ENCODE measurements at places on chromosomes 5 and 9.

DNA sequence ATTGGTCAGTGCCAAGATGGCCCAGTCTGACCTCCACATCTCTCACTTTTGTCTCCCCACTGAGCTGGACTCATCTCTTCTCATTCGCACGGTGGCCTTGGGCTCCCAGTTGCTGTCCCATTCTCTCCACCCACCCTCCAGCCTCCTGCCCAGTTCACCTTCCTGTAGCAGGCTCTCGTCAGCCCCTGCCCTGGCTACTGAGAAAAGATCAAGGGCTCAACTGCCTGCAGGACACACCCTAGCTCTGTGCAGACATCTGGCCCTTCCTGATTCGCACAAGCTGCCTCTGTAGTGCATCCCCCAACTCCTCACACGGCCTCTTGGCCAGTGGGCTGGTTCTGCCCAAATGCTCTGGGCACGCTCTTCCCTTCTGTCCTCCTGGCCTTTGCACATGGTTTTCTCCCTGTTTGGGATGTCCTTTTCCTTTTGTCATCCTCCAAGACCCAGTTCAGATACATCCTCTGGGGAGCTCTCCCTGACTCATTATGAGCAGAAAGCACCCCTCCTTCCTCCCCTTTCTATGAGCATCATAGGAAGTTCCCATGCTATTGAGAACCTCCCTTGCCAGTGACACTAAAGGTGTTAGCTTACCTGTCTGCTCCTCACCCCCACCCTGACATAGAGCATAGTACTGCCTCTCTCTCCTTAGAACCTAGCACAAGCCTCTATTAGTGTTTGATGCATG is 78.5 kb upstream of the TGFBR1 start:
- no peak for DNase-seq

GRCh38 chr9:124593200-124593599 is 86.0 kb upstream of the NR5A1 start:
- DNase-seq: no peak

DNA sequence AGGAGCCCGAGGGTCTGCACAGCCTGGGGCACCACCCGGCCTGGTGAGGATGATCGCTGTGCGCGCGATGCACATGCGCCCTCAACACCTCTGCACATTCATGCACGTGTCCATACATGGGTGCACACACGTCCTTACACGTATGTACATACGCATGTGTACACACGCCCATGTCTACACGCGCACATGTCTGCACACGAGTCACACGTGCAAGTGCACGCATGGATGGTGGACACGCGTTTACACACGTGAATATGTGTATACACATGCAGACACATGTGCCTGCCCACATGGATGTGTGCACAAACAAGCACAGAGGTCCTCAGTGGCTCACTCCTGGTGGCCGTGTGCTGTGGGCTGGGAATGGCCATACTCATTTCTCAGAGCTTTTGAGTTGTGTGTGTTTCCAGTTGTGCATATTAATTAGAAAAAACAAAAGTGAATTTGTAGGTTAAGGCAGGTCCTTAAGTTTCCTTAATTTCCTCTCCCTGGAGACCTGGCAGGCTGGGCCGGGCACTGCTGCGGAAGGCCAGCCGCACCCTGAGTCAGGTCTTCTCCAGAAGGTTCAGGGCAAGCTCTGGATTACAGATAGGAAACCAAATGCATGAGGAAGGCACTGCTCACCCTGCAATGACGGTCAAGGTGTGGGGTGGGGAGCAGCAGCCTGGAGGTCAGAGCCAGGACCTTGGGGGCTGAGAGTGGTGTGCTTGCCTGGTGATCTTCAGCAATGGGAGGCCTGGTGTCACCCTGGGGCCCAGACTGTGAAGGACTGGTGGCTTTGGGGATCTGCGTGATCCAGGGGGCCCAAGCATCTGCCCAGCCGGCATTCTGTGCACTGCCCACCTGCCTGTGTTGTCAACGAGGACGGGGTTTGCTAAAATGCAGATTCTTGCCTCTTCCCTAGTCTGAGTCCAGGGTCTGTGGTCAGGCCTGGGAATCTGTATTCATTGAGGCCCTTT is 1.3 kb upstream of the RNU6ATAC start:
- no peak for DNase-seq

DNA sequence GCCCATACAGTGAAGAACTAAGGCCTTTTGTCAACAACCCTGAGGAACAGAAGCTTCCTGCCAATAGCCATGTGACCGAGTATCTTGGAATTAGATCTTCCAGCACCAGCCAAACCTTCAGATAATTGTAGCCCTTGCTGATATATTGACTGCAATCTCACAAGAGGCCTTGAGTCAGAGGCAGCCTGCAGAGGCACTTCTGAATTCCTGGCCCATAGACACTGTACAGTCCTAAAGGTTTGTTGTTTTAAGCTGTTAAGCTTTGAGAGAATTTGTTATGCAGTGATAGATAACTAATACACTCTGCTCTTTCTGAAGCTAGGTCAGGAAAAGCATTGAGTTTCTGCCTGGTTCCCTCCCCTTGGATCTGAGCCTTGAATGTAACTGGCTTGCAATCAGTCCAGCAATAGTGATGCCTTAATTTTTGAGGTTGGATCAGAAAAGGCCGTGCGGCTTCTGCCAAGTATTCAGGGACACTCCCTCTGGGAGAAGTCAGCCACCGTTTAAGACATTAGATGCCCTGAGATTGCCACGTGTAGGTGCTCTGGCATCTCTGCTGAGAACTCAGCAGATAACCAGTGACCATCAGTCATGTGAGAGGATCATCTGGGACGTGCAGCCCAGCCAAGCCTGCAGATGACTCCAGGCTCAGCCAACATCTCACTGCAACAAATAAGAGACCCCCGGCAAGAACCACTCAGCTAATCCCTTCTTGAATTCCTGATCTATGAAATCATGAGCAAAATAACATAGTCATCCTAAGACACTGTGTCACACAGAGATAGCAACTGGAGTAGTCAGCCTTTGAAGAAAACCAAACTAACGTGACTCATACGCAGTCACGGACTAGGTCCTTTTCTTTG is 126.8 kb upstream of the STC2 start:
- DNase-seq: no peak

- no peak for DNase-seq
These were observed 118.0 kb upstream of the OTULINL start for GRCh38 chr5:14463629-14464028.

GRCh38 chr9:77841739-77842386 is 189.7 kb downstream of the GNAQ start:
- DNase-seq: no peak

DNA sequence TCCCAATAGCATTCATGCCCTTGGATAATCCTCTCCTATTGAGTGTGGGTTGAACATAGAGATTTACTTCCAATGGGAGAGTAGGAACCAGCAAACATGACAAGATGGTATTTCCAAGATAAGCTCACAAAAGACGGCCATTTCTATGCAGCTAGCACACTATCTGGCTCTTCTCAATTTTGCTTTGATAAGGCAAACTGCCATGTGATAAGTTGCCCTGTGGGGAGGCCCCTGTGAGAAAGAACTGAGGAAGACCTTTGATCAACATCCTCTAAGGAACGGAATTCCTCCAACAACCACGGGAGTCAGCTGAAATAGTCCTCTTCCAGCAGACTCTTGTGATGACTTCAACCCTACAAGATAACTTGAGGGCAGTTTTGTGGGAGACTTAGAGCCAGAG is 211.9 kb upstream of the TRPM3 start:
- DNase-seq: no peak

DNA sequence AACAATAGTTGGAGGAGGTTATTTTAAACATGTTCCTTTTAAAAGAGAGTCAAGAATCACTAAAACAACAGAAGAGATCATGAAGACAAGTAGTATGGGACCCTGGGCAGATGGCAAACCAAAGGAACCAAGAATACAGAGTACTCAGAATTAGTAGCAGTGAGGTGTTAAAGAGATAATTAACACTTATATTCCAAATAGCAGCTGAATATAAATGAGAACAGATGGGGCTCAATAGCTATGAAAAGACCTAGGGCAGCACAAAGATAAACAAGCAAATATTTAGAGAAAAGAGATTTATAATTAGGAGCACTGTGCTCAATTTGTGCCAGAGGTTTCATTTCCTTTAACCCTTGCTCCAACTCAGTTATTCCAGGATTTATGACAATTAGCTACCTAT is 159.1 kb downstream of the FAM114A2 start:
- no peak for DNase-seq

- DNase-seq: no peak
These were observed 356.1 kb upstream of the KIF2A start for GRCh38 chr5:61949679-61950435.

- no peak for DNase-seq
These were observed 127.7 kb downstream of the DMAC1 start for GRCh38 chr9:7671847-7672246.

- no peak for DNase-seq
These were observed 91.0 kb upstream of the JAK2 start for GRCh38 chr9:4894076-4894475.

DNA sequence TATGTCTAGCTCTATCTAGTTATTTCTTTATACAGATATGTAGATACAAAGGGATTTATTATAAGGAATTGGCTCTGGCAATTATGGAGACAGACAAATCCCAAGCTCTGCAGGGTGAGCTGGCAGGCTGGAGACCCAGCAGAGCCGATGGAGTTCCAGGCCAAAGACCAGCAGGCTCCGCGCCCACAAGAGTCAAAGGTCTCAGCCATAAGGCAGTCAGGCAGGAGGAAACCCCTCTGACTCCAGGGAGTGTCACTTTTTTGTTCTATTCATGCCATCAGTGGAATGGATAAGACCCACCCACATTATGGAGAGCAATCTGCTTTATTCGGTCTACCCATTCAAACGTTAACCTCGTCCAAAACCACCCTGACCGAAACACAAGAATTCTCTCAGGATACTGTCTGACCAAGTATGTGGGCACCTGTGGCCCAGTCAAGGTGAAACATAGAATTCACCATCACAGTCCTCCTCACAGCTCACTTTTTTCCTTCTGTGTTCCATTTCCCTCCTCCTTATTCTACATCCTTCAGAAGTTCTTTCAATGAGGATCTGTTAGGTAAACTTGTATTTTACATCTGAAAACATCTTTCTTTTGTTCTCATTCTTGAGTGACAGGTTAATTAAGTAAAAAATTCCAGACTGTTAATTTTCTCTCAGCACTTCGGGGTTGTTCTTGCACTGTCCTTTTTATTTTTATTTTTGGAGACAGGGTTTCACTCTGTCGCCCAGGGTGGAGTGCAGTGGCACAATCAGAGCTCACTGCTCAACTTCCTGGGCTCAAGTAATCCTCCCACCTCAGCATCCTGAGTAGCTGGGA is 21.2 kb downstream of the RNF130 start:
- DNase-seq: no peak

GRCh38 chr5:3517348-3517747 is 78.3 kb upstream of the IRX1 start:
- DNase-seq: no peak

GRCh38 chr9:109064963-109065702 is 51.8 kb upstream of the CTNNAL1 start:
- no peak for DNase-seq

- DNase-seq: no peak
These were observed 2216.6 kb upstream of the WWC1 start for GRCh38 chr5:166074582-166075481.

- no peak for DNase-seq
These were observed 1509.7 kb upstream of the WWC1 start for GRCh38 chr5:166781737-166782136.

GRCh38 chr9:92711844-92712243 is 41.9 kb upstream of the IPPK start:
- peak; percentile 29 for DNase-seq

DNA sequence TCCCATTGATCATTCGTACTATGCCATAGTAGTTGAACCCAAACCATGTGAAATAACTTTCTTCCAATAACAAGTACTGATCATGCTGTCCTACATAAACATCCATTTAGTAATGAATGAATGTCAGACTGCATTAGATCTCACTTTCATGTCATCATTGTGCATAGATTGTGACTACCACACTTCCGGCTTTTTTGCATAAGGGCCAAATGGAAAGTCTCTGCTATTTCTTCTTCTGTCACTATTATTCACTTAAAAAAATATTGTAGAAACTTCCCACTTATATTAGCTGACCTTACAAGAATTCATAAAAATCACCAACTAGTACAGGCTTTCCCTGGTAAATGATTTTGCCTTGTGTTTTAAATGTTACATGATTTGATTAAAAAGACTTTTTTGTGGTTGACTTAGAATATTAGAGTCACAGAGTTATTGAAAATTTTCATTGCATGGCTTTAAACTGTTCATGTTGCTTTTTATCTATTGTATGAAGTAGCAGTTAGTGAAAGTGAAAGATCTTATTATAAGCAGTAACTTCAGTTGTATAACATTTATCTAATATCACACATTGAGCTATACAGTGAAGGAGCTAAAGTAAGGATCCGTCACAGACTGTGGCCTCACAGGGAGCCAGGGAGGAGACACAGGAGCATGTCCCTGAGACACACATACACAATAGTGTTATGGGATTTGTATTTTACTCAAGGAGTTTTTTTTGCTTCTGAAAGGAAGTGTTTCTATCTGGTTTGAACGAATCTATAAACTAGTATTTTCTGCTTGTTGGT is 33.9 kb downstream of the LMNB1 start:
- no peak for DNase-seq

GRCh38 chr5:14579731-14580397 is 1.7 kb upstream of the OTULINL start:
- DNase-seq: no peak

DNA sequence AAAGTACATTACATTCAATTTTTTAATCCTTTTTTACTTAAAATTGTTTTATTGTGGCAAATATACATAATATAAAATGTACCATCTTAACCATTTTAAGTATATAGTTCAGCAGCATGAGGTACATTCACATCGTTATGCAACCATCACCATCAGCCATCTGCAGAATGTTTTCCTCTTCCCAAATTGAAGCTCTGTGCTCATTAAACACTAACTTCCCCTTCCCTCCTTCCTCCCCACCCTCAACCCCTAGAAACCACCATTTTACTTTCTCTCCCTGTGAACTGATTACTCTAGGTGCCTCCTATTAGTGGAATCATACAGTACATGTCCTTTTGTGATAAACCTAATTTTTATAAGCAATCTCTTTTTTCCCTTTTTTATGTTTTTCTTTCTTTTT is 15.6 kb downstream of the TEX53 start:
- DNase-seq: no peak

GRCh38 chr5:73122875-73123810 is 2.8 kb downstream of the TMEM171 start:
- no peak for DNase-seq

GRCh38 chr5:42274913-42275312 is 148.3 kb upstream of the GHR start:
- no peak for DNase-seq

DNA sequence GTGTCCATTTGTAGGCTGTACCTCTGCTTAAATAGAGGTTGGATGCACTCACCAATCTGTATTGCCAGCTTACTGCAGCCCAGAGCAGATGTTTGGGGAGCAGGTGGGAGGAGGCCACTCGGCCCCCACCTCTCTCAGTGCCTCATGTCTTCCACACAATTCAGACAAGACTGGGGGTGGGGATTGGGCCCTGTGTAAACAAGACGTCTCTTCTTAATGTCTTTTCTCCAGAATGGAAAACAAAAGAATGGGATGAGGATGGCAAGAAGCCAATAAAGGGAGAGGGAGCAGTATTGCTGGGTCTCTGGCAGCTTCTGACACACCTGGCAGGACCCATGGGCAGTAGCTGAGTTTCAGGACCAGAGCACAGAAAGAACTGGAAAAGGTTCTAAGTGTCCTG is 64.9 kb downstream of the SIL1 start:
- no peak for DNase-seq

GRCh38 chr9:137876781-137877386 is 698 bp upstream of the CACNA1B start:
- DNase-seq: no peak

GRCh38 chr9:93450945-93451815 is at the start of gene FAM120A:
Gene FAM120A, plus strand, starts transcription at chr9:93451685. Its CDS starts 231 bp downstream, at chr9:93451916.
- peak; percentile 90 for DNase-seq

GRCh38 chr5:61625681-61626621 is 293.9 kb downstream of the ZSWIM6 start:
- peak; percentile 33 for DNase-seq

GRCh38 chr9:130701059-130702022 is 7.8 kb downstream of the EXOSC2 start:
- peak; percentile 56 for DNase-seq

Measured in GM10248 (cell line).